Right renal cortex interstitium (tissue), 3 donors: ENCODE measurements at places on chromosomes 4 and X. TPM values are rescaled to one million over a fixed set of nuclear protein-coding genes. Genes with fewer than 3 reads are reported as not detected.

DNA sequence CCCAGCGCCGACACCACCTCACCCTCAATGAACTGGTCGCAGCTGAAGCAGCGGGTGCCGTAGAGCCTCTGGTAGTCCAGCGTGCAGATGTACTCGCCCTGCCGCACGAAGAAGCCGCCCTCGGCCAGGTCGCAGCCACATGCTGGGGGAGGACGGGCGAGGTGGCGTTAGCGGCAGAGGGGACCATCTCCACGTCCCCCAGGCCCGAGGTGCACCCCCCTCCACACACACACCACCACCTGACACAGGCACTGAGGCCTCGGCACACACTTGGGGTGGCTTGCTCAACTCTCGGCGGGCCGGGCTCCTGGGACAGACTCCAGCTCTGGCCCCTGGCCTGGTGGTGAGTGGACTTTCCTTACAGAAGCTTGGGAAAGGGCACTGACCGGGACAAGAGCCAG lies 61.5 kb downstream of the ABLIM2 start:
- DNase-seq = no peak

- no peak for DNase-seq
Measured at GRCh38 chr4:149584722-149585121, 230.9 kb downstream of the IQCM start.

GRCh38 chr4:2064276-2064991 lies 5.3 kb downstream of the NAT8L start:
- no peak for DNase-seq

DNA sequence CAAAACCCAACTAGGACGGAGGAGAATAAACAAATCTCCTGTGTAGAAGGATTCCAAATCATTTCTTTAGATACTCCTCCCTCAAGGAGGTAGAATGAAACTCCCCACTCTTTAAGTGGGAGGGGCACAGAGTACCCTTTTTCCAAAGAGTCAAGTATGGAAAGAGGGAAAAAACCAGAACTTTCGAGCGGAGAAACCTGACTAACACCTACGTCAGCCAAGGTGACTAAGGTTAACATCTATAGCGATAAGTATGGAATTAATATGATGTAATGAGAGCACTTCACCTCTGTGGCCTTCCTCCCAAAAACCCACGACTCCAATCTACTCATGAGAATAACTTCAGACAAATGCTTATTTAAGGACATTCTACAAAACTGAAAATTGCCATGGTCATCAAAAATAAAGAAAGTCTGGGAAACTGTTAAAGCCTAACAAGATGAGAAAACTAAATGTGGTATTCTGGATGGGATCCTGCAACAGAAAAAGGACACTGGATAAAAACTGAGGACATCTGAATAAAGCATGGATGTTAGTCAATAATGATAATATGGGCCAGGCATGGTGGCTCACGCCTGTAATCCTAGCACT lies 157.0 kb upstream of the MAP3K15 start:
- no peak for DNase-seq

Gene DCAF12L2
- polyA plus RNA-seq = 2.1 TPM
